Daoy (cell line): ENCODE measurements at places on chromosomes 4 and X. TPM values are rescaled to one million over a fixed set of nuclear protein-coding genes. Genes with fewer than 3 reads are reported as not detected.

GRCh38 chrX:46582325-46582724 is 8.8 kb downstream of the CHST7 start:
- DNase-seq = peak; percentile 15

- no peak for DNase-seq
These were observed 12.9 kb downstream of the DIPK2B start for GRCh38 chrX:45187731-45188130.

DNA sequence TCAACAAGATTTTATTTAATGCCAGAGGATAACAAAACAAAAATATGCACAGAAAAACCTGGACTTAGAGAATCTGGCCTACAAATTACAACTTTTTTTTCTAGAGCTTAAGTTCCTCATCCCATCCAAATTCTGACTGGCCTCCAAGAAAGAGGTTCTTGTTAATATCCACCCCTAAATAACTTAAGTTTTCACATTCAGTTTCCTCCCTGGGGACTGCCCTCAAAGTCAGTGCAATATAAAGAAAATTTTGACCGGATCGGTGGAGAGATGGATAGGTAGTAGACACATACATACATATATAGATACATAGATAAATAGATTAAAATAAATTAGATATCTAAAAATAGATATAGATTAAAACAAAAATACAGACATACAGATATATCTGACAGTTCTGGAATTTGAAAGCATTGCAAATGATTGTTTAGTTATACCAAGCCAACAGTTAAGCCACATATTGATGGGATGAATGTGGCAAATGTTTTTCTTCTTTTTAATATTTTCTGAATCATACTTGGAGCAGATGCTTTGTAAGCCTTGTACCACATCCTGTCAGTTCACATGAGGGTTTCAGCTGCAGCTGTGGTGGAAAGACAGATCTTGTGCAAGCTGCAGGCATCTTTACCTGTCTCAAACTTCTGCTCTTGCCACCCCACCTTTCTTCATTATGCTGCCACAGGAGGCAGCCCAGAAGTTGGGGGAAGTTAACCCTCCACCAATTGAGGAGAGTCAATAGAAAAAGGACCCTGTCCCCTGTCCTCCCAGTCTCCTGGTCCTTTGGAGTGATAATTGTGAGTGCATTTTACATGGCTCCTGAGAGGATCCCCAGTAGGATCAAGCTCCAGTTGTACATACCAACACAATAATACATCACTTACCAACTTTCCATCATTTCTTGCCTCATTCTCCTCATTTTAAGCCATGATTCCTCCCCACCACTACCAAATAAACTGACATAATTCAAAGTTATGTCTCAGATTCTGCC is 58.5 kb upstream of the PRDM8 start:
- peak; percentile 21 for DNase-seq

GRCh38 chr4:75412746-75413145 is 101.5 kb downstream of the RCHY1 start:
- DNase-seq = no peak

DNA sequence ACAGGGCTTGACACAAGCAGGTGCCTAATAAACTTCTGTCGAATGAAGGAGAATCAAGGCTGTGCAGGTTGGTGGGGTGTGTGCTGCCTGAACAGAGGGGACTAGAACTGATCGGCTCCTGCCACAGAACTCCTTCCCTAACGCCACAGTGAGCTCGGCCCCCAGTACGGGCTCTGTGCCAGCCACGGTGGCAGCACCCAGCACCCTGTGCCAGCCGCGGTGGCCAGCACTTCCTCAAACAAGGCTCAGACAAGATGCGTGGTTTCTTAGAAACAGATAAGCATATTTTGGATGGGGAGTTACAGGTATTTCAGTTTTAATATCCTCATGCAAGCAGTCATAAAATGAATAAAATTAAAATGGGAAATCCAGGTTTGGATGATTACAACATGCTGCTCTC is 26.0 kb upstream of the C4orf50 start:
- no peak for DNase-seq

DNA sequence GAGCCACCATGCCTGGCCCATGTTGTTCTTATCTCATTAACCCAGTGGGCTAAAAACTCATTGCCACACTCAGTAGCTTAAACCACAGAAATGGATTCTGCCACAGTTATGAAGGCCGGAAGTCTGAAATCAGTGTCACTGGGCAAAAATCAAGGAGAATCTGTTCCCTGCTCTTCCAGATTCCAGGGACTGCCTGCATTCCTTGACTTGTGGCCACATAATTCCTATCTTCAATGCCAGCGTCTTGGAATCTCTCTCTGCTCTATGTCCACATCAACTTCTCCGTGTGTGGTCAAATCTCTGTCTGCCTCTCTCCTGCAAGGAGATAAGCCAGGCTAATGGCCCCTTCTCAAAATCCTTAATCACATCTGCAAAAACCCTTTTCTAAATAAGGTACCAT is 4.1 kb upstream of the WFS1 start:
- no peak for DNase-seq

- DNase-seq = no peak
These were observed at the start of gene IL2 for GRCh38 chr4:122456231-122457116. Gene IL2 (minus strand): TSS chr4:122456725. CDS start chr4:122456440, 285 bp downstream.

DNA sequence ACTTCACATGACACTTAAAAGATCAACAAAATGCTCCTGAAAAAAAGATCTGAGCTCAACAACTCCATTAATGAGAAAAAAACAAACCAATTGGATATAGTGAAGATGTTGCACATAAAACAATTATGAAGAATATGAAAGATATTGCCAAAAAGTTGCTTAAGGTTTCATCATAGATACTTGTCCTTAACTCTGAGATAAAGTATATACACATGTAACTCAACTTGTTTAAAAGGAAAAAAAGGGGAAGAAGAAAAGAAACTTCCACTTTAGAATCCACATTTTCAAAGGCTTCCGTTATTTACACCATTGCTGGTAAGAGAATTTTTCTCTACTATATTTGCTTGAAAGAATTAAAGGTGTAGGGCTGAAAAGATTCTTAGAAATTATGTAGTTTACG is 2.7 kb downstream of the AFAP1 start:
- DNase-seq = no peak

GRCh38 chr4:114729068-114729738 is 130.6 kb downstream of the UGT8 start:
- no peak for DNase-seq

DNA sequence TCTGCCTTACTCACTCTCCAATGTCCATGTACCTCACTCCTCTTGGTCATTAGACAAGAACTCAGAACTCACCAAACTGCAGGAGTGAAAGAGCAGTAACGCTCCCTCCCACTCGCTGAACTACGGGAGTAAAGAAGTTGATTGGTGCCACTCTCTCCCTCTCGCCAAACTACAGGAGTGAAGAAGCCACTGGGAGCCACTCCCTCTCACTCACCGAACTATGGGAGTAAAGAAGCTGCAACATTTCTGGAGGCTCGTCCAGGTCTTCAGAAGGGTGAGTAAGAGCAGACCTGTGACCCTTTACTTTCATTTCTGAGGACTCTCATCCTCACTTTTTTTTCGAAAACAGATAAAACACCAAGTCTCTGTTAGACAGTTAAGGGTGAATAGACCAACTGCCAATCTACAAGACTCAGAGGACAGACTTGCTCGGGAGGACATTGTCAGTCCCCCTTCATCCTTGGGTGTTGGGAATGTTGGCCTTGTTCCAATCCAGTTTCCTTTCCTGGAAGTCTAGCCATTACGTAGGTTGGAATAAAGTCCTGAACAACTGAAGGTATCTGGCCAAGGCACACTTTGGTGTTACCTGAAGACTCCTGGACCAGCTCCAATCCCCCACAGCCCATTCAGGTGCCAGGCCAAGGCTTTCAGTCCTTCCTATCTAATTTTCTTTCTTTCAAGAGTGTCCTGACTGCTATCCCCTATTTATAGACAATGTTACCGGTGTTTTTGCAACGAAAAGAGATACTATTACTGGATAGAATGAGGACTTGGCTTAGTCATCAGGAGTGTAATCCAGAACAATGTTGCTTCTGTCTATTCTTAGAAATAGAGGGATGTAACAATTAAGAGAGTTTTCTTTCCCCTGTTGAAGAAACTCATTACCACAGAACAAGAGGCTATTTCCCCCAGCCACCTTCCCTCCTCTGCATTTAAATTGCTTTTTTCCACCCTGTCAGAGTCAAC is 11.0 kb upstream of the COL25A1 start:
- no peak for DNase-seq

DNA sequence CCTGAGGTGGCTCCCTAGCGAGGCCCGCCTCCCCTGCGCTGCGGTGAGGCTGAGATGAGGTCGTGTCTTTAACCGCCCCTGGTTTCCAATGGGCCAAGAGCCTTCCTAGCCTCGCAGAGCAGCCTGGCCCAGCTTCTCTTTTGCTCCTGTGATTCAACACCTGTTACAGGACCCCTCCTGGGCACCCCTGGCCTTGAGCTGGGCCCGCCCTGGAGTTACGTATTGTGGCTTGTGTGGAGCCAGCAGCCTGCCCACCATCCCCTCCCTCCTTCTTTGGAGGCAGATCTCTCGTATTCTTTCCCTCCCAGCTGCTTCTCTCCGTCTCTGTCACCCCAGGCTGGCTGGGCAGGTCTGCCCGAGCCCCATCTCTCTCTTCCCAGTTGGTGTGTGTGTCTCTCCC is 19.3 kb upstream of the UBA1 start:
- no peak for DNase-seq

- DNase-seq = no peak
These were observed 15.6 kb downstream of the SCARB2 start for GRCh38 chr4:76197971-76198410.

DNA sequence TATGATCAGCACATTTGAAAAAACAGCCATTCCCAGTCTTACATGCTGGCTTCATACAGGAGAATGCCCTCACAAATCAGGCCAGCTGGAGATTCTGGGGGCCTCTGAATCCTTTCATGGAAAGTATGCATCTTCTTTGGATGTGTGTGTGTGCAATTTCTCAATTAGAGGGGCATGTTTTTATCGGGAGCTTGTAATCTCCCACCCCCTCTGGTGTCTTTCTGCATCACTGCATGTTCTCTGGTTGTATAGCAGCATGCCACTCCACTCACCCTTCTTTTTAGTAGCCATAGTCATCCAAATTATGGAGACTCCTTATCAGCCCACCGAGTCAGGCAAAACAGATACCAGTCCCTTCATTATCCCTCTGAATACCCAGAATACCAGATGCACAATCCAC is 282.2 kb upstream of the SLIT2 start:
- DNase-seq = no peak

GRCh38 chr4:156377036-156377710 is 423.5 kb upstream of the CTSO start:
- peak; percentile 37 for DNase-seq

DNA sequence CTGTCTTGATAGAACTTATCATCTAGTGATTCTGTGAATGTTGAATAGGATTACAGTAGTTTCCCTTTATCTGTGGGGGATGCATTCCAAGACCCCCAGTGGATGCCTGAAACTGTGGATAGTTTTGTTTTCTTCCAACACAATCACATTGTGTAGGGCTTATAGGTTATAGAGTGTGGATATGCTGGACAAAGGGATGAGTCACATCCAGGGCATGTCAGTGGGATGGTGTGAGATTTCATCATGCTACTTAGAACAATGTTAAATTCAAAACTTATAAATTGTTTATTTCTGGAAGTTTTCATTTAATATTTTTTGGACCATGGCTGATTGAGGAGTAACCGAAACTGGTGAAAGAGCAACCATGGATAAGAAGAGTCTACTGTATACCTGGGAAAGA is 432.3 kb upstream of the ATOH1 start:
- peak; percentile 19 for DNase-seq

- DNase-seq = peak; percentile 28
These were observed 65.5 kb downstream of the CRMP1 start for GRCh38 chr4:5827108-5828004.

- no peak for DNase-seq
These were observed 62.2 kb downstream of the N4BP2 start for GRCh38 chr4:40118861-40119260.

DNA sequence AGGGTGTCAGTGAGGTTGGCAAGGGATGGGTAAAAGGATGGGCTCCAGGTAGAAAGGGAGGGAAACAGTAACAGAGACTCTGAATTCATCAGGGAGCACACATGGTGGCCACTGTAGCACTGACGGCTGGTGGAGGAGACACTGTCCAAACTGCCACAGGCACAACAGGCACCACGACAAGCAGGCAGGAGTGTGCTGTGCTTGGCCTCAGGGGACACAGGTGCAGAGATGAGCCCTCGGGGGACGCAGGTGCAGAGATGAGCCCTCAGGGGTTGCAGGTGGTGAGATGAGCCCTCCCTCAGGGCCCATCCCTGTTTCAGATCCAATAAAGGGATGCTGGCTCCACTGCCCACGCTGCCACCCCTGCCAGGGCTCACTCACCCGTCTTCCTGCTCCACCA is 7.6 kb downstream of the PDE6B start:
- no peak for DNase-seq

- DNase-seq = peak; percentile 4
These were observed 43.3 kb upstream of the SLC39A8 start for GRCh38 chr4:102388611-102389010.

GRCh38 chr4:81227968-81228367 is 12.9 kb upstream of the PRKG2 start:
- no peak for DNase-seq

GRCh38 chrX:46575991-46576392 is 2.4 kb downstream of the CHST7 start:
- DNase-seq = no peak

DNA sequence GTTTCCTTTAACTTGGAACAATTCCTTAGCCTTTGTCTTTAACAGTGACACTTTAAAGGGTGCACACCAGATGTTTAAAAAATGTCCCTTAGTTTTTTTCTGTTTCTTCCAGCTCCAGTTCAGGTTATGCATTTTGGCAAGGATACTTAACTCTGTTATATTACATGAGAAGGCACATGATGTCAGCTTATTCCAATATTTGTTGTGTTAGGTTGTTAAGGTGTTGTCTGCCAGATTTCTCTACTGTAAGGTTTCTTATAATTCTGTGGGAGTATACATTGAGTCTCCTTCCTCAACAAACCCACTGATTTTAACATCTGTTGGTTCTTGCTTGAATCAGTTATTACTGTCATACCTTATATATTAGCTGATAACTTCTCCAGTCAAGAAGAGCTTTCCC is 33.3 kb downstream of the REST start:
- DNase-seq = no peak

GRCh38 chrX:53251307-53251706 is 26.3 kb upstream of the KDM5C start:
- no peak for DNase-seq

- DNase-seq = peak; percentile 3
These were observed 61.3 kb downstream of the HS3ST1 start for GRCh38 chr4:11367371-11367770.

- DNase-seq = no peak
These were observed 63.1 kb downstream of the FAM114A1 start for GRCh38 chr4:38930707-38931106.

H2BW2 gene
- total RNA-seq = not detected in 2 replicates

ZBTB33 gene
- total RNA-seq = 12.7 and 14.8 TPM in 2 replicates

WAS gene
- total RNA-seq = 0.57 TPM in 1 of 2 replicates, not detected in the other

FRAS1 gene
- 0.48 and 1.9 TPM in 2 replicates for total RNA-seq

SPOCK3 gene
- total RNA-seq = not detected in 2 replicates

MAGEA11 gene
- 46.0 and 48.3 TPM in 2 replicates for total RNA-seq

MAGEE2 gene
- not detected in 2 replicates for total RNA-seq

WDFY3 gene
- total RNA-seq = 5.1 and 6.3 TPM in 2 replicates

KCND1 gene
- 0.18 and 0.46 TPM in 2 replicates for total RNA-seq

MAGIX gene
- total RNA-seq = 0.12 and 2.5 TPM in 2 replicates

GPM6B gene
- 0.51 and 0.68 TPM in 2 replicates for total RNA-seq
